ENCODE measurements at places on chromosomes 1 and 21.

GRCh38 chr1:98104289-98104688 lies 183.5 kb upstream of the DPYD start:
- no peak for ATAC-seq

GRCh38 chr1:180173952-180174351 lies 19.3 kb downstream of the QSOX1 start:
- ATAC-seq, result no peak

DNA sequence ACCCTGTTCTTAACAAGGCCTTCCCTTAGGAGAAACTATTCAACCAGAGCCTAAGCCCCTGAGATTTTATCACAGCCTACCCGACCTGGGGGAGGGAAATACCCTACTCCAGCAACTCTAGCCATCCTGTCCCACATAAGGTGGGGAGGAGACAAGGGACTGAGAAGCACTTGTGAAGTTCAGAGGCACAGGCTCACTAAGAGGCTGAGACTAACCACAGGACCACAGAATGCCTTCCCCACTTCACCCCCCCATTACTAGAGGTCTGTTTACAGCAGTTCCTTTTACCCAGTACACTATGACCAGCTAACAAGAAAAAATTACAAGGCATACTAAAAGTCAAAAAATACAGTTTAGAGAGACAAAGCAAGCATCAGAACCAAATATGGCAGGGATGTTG lies 86.8 kb downstream of the TEX35 start:
- ATAC-seq, result no peak

DNA sequence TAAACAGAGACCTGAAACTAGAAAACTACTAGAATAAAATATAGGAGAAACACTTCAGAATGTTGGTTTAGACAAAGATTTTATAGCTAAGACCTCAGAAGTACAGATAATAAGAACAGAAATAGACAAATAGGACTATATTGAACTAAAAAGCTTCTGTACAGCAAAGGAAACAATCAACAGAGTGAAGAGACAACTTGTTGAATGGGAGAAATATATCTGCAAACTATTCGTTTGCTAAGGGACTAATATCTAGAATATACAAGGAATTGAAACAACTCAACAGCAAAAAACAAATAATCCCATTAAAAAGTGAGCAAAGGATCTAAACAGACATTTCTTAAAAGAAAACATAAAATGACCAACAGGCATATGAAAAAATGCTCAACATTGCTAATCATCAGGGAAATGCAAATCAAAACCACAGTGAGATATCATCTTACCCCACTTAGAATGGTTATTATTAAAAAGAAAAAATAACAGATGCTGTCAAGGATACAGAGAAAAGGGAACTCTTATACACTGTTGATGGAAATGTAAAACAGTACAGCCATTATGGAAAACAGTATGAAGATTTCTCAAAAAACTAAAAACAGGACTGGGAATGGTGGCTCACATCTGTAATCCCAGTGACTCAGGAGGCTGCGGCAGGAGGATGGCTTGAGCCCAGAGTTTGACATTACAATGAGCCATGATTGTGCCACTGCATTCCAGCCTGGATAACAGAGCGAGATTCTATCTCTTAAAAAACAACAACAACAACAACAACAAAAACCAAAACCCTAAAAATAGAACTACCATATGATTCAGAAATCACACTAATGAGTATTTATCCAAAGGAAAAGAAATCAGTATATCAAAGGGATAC lies 37.3 kb upstream of the ZSWIM5 start:
- ATAC-seq, result no peak

- ATAC-seq, result no peak
Measured at GRCh38 chr1:158564608-158565007, 5.8 kb downstream of the OR6P1 start.

DNA sequence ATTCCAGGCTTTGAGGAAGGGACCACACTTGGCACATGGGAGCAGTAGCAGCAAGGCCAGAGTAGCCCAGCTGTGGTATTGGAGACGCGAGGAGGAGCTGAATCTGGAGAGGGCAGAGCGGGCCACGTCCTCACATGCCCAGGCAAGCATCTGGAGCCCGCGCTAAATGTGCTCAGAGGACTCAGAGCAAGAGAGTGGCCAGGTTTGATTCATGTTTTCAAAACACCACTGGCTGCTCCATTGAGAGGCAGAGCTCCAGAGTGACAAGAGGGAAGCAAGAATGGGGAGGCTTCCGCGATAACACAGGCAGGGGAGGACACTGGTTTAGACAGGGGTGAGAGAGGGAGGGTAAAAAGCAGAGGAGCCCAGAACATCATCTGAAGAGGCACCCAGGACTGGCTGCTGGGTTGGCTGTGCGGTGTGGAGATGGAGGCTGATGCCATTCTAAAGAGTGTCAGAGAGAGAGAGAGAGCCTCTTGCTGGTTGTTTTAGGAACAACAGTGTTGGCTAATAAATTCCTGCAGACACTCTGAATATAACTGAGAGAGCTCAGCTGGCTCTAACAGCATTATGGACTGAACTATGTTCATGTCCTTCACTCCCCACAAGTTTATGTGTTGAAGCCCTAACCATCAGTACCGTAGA lies 32.3 kb downstream of the RCAN1 start:
- peak; percentile 97 for ATAC-seq

All from motor neuron (in vitro differentiated cells).